ENCODE measurements at places on chromosomes 3 and 15. TPM values are rescaled to one million over a fixed set of nuclear protein-coding genes. Genes with fewer than 3 reads are reported as not detected.

Gene TXNRD3
- 20.7 TPM for total RNA-seq

DNA sequence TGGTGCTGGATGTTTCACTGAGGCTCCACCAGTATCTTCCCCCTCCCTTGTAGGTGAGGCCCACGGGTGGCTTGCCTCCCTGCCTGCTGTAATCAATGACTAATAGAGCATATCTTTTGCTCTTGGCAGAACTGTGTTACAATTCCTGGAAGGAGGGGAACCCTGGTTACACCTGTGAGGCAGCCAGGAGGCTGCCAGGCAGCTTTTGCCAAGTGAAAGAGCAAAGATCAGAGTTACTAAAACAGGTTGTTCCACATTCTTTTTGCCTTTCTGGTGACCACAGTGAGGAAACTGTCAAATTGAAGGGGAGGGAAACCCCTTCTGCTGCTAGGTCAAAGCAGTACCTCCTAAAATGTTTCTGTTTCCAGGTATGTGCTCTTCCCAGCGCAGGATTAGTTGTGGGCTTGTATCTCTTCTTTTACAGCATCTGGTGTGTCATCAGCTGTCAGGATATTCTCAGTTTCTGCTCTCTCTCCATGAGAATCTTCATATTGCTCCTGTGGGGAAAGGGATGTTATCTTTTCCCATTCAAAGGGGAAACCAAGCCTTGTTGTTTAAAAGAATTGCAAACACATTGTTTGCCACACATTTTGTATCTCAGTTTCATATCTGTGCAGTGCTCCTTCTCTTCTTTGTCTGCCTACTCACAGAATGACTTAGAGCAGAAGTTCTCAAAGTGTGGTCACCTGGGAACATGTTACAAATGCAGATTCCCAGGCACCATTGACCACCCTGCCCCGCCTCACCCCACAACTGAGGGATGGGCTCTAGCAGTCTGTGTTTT is 137.4 kb upstream of the UMPS start:
- no peaks in the 10 kb centered on the region for H3K36me3 ChIP-seq
- DNase-seq: peak; percentile 49
- no peak overlapping the region for H3K4me3 ChIP-seq
- H3K27me3 ChIP-seq: no peaks in the 10 kb centered on the region

DNA sequence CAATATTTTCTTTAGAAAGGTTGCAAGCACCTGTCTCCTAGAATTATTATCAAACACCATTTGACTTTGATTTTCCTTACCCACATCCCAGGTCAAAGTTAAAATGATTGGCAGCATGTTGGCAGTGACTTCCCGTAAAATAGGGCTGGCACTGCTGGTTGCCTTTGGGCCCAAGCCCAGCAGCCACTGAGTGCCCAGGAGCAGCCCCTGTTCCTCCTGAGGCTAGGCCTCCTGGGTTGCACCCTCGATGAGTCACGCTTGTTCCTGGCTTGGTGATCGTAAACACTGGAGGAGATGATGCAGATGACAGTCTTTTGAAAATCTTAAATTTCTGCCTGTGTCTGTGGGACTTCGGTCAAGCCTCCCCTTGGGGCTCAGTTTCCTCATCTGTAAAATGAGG is 290.0 kb downstream of the TLE3 start:
- DNase-seq: peak; percentile 35
- H3K36me3 ChIP-seq: no peaks in the 10 kb centered on the region
- no peaks in the 10 kb centered on the region for H3K27me3 ChIP-seq
- no peak overlapping the region for H3K27ac ChIP-seq

DNA sequence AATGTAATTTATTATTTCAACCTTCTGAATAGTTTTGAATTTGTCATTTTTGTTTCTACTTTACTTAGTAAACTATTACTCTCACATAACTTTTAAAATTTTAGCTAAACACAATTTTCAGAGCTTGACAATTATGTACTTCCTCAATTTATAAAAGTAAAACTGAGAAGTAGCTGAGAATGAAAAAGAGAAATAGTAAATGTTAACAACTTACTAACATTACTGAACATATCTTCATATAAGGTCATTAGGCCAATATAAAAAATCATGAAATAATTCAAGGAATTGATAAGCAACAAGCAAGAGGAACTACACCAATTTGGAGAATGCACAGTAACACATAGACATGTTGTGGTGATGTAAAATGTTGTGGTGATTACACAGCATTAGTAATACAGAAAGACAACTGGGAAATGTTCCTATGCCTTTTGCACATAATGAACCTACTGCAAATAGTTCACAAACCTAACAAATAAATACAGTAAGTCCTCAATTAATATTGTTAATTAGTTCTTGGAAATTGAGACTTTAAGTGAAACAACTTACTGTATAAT is 137.9 kb downstream of the CBLB start:
- DNase-seq: no peak
- no peak overlapping the region for H3K27ac ChIP-seq
- no peaks in the 10 kb centered on the region for H3K27me3 ChIP-seq
- no peaks in the 10 kb centered on the region for H3K36me3 ChIP-seq

Data from prostate gland (tissue), 2 donors.